Stimulated activated CD8-positive, alpha-beta memory T cell treated with anti-CD3 and anti-CD28 coated beads, Interleukin-15, amount 100 ng/mL, for 48 hours (primary cell): ENCODE measurements at places on chromosomes 4 and X.

- DNase-seq = no peak
Measured at GRCh38 chr4:83890816-83891215, 354.9 kb downstream of the GPAT3 start.

GRCh38 chr4:152485726-152486276 lies 50.1 kb downstream of the FBXW7 start:
- peak; percentile 4 for DNase-seq

DNA sequence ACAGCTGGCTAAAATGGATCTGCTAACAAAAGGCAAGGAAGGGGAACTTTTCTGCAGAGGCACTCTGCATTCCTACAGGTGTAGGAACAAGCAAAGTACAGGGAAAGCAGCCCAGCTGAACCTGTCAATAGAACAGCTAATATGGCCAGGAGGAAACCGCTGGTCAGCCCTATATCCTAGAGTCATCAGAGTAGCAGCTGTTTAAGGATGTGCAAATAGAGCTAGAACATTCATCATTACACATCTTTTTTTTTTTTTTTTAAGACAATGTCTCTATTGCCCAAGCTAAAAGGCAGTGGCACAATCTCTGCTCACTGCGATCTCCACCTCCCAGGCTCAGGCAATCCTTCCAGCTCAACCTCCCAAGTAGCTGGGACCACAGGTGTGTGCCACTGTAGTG lies 163.0 kb downstream of the BTC start:
- DNase-seq = no peak

GRCh38 chr4:105944540-105944939 lies 49.3 kb downstream of the NPNT start:
- DNase-seq = no peak

- no peak for DNase-seq
Measured at GRCh38 chrX:107117993-107118321, 665 bp downstream of the RBM41 start.

GRCh38 chr4:185773419-185773818 lies 38.6 kb downstream of the SORBS2 start:
- no peak for DNase-seq

DNA sequence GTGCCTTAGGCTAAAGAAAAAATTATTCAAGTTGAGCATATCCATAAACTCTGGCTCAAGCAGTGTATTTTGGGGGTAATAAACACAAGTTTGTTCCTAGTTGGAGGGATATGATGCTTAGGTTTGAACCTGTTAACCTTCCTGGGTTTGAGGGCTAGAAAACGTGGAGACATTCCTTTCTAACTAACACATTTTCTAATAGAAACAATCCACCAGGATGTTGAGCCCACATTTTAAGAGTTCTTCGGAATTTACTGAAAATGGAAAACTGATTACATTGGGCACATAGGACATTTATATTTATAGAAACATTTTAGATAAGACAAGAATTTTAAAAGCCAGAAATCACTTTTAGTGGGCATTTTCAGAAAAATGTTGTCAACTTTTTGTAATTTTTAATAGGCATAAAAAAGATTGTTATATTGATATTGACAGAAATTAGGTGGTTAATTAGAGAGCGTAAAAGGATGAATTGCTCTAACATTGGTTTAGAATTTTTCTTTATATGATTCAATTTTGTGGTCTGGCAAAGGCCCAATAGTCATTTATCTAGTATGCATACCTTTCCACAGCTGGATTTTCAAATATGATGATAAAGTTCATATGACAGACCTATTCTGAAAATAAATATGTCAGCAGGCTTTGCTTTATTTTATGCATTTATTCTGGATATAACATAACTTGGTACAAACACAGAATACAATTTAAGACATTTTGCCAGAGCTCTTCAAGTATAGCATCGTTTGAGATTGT lies 49.2 kb downstream of the CEP44 start:
- no peak for DNase-seq

DNA sequence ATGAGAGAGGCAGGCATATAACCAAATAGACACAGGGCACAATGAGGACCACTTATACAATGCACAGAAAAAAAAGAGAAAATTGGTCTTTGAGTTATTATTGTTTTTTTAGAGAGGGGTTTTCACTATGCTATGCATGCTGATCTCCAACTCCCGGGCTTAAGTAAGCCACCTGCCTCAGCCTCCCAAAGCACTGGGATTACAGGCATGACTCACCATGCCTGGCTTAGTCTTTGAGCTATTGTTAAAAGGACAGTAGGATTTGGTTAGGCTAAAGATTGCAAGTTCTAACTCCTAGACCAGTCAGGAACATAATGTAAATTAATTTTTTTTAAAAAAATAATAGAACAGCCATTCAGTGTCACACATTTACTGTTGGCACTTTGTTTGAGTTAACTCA lies 340.1 kb downstream of the GPAT3 start:
- DNase-seq = no peak

DNA sequence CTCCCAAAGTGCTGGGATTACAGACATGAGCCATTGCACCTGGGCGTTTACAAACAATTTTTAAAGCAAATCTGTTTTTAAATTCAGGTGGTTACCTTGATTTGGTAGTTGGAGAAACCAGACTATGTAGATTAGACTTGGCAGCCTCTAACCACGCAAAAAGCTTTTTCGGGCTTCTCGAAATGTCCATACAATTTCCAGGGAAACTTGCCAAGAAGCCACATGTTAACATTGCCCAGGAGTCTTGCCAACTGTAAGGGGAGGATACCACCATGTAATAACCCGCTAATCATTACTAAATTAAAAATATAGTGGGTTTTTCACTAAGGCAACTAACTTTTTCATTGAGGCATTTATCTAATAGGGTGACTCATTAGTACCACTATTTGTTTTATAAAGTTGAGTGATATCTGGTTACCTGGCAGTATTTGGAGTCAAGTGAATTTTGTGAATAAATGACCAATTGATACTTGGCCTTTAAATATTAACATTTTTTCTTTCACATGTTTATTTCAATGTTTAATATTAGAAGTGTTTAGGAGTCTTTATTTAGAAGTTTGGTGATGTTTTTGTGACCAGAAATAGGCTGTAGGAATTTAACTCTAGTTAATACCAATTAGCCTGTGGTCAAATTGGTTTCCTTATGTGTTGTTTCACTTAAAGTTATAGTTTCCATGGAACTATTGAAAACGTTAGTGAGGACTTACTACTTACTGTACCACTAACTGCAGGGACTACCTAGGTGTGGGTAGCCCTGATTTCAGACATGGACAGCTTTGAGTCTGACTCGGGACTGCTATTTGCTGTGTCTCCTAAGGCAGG lies 61.3 kb downstream of the CLDN34 start:
- no peak for DNase-seq
